ENCODE measurements at places on chromosomes 4 and X.

- no peak for DNase-seq
These were observed 102.4 kb upstream of the ZDHHC15 start for GRCh38 chrX:75625232-75625631.

GRCh38 chr4:110653321-110654253 is 30.7 kb upstream of the PITX2 start:
- DNase-seq: no peak

DNA sequence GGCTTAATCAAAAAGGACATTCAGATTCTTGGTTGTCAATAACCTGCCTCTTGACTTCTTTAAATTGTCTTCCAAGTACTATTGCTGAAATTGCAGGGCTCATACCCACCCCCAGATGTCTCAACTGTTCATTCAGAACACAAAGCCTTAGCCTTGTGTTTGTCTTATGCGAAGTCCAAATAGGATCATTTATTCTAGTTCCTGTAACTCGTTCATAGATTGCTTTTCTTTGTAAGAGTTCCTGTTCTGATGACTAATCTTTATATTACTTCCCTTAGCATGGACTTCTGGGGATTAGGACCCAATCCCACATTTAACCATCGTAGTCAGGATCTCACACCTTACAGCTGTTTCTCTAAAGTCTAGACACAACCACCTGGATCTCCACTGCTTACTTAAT is 226.0 kb downstream of the VEGFC start:
- no peak for DNase-seq

DNA sequence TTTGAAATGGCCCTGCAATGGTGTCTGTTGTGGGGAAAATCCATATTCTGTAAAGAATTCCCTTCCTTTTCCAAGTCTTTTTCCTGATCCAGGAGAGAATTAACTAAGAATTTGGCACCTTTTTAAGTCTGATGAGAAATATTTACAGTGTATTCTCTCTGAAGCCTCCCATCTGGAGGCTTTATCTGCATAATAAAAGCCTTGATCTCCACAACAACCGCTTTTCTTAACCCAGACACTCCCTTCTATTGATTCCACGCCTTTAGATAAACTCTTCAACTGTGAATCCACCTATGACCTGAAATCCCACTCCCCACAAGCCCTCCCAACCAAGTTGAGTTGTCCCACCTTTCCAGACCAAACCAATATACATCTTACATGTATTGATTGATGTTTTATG is 43.1 kb upstream of the TMPRSS11E start:
- DNase-seq: no peak

DNA sequence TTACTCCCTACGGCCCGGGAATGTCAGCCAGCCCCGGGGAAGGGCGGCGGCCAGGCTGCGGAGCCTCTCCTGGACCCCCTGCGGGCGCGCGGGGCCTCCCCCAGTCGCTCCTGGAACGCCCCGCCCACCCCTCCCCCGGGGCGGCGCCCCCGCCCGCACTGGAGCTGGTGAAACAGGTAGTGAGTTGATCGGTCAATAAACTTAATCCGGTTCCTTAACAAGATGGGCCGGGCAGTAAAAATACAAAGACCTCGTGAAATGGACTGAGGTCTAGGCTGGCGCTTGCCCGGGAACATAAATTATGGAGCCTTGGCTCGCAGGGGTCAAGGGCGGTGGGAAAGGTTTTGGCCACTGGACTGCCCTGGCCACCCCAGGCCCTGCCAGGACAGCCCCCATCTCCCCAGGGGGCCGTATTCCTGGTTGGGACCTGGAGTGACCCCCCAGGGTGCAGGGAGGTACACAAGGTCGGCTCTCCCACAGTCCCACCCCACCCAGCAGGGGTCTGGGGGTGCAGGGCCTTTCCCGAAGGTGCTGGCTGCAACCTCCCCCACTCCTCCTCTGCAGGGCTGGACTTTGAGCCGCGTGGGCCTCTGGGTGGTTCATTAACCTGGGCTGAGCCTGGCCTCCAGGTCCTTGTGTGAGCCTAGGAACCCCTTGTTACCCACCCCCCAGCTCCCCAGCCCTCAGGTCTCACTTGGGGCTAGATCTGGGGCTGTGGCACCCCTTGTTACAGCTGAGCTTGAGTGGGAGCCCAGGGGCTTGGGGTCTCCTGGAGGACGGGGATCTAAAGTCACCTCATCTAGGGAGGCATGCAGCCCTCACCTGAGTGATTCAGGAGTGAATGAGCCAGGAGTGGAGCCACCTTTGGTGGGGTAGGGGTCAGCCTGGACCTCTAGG is 2.5 kb downstream of the FGFR3 start:
- no peak for DNase-seq

DNA sequence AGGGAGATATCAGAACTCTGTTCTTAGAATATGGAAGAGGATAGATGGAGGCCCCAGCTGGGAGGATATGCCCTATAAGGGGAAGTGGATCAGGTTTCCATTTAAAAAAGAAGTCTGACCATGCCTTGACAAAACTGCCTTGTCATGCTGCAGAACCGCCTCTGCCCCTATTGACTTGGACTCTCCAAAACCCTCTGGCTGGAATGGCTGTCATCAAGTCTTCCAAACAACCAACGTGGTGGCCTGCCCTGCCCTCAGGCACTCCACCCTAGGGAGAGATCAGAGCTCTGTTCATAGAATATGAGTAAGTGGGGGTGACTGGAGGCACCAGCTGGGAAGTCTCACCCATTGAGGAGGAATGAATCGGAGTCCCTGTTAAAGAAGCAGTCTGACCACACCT is 114.9 kb downstream of the VSIG4 start:
- DNase-seq: no peak

DNA sequence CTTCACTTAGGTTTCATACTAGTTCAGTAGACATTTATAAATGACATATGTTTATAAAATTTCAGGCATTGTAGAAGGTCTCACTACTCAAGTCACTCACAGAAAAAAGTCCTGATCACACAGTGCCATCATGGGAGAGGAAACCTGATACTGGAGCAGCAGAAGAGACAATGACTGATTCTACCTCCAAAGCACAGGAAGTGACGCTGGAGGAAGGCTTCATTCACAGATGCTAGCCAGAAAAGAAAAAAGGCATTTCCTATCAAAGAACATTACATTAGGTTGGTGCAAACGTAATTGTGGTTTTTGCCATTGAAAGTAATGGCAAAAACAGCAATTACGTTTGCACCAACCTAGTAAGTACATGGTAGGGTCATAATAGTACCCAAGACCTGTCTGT is 79.5 kb downstream of the RASGEF1B start:
- DNase-seq: no peak

DNA sequence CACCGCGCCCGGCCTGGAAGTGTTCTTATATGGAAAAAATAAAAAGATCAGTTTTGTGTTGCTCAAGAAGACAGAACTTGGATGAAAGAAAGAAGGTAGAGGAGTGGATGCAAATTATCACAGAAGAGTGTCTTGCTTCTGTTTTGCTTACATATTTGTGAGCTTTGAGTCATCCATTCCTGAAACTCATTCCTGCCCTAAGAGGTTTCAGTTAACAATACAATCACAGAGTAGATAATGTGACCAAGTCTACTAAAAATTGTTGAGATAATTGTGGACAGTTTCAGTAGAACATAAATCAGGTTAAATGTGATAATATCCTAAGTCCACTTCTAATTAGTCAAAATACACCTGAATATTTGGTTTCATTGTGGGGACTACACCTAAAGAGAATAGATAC is 26.4 kb upstream of the LRCH2 start:
- DNase-seq: no peak

GRCh38 chr4:185865901-185866328 is 53.9 kb upstream of the SORBS2 start:
- no peak for DNase-seq

DNA sequence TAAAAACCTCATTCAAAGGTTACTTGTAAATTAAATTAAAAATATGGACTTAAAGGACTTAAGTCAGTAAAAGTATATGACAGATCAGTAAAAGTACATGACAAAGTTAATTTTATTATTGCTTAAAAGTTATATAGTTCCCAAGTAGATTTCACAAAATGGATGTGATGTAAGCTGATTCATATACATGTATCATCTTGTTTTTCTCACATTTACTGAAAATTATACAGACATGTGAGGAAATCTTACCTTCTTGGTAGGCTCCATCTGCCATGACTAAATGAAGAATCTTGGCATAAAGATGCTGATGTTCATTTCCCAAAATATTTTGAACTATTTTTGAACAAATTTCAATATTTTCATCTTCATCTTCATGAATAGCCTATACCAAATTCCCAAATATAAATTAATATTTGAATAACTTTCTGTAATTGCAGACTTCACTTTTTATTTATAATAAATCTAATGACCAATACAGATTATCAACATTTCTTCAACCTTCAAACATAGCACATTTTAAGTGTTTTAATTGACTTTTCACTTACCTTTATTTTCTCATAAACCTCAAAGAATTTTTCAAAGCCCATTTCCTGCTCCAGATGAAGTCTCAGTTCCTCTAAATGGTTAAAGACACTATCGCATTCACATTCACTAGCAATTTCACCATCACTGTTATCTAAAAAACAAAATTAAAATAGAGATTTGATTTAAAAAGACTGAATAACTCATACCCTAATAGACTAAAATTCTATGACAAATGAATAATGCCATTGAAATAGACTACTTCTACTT is 129.4 kb upstream of the SH3RF1 start:
- DNase-seq: no peak

- no peak for DNase-seq
These were observed 2.3 kb downstream of the IRF2 start for GRCh38 chr4:184471881-184472613.
